ENCODE measurements at places on chromosomes 7 and 10.

DNA sequence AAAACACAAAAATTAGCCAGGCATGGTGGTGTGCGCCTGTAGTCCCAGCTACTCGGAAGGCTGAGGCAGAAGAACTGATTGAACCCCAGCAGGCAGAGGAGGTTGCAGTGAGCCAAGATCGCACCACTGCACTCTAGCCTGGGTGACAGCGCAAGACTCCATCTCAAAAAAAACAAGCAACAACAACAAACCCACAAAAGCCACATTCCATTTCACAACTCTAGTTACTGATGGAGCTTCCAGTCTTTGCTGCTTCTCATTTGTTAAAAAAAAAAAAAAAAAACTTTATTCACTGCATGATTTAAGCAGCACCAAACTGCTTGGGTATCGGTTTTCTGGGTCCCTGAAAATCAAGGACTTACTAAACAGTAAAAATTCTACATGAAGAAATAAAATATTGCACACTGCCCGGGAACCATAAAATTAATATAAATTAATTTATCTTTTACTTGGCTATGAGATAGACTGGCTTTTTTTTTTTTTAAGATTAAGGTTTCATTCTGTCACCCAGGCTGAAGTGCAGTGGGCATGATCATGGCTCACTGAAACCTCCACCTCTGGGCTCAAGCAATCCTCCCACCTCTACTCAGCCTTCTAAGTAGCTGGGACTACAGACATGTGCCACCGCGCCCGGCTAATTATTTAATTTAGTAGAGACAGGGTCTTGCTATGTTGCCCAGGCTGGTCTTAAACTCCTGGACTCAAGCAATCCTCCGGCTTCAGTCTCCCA, 42.0 kb downstream of the SRPK2 start:
- DNase-seq: no peak

- no peak for DNase-seq
These were observed 15.6 kb downstream of the GRIFIN start for GRCh38 chr7:2460641-2461040.

DNA sequence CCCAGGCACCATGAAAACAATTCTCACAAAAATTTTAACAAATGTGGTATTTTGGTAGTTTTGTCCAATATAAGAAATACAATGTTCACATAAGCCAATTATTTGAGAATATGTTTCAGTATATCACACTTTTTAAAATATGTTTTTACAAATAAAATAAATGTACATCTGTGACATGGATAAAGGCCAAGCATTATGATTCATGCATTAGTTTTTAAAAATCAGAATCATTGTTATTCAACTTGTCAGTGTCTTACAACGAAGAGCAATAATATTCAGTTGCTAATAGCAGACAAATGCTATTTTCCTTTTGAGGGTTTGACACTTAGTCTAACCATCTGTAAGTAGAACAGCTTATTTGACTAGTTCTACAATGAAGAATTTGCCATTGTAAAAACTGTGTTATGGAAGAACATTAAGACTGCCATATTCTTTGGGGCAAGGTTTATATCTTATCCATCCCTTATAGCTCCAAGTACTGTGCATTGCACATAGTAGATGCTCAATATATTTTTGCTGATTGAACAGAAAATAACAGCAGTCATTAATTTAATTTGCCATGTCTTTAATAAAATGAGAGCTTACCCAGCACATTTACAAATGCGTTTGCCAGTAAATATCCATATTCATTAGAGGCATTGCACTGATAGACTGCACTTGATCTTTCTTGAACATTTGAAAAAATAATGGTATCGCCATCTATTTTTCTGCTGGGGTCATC, 67.4 kb upstream of the LAMB4 start:
- no peak for DNase-seq

- DNase-seq: no peak
These were observed 15.7 kb downstream of the GRID1 start for GRCh38 chr10:86350897-86351296.

All from cardiac muscle cell (in vitro differentiated cells and primary cell).